ENCODE measurements at places on chromosomes 7 and 10. TPM values are rescaled to one million over a fixed set of nuclear protein-coding genes. Genes with fewer than 3 reads are reported as not detected.
A peak's percentile ranks its signal among the peaks of the same experiment; 100 is the strongest.

Gene SFTPA1
- 11,086 TPM for total RNA-seq

DNA sequence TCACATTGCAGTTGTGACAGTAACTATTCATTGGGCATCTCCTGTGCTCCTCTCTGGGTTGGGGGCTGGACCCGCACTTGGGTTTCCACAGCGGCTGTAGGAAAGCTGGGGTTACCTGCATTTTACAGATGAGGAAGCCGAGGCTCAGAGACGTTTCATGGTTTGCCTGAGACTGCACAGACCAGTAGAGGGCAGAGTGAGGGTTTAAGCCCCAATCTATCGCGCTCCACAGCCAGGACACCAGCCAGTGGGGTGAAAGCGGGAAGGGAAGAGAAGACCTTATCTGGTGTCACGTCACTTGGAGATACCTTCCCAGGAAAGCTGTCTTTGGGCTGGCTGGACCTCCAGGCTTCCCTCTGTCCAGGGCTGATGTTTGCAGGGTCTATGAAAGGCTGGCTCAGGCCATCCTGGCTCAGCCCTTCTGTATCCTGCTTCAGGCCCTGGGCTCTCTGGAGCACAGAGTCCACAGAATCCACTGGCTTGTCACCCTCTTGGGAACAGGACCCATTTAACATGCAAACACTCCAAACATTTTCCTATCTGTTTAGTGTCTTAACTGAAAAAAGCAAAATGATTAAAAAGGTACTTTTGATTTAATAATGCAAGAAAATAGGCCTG lies 167.7 kb downstream of the EMX2 start:
- DNase-seq, result no peak

DNA sequence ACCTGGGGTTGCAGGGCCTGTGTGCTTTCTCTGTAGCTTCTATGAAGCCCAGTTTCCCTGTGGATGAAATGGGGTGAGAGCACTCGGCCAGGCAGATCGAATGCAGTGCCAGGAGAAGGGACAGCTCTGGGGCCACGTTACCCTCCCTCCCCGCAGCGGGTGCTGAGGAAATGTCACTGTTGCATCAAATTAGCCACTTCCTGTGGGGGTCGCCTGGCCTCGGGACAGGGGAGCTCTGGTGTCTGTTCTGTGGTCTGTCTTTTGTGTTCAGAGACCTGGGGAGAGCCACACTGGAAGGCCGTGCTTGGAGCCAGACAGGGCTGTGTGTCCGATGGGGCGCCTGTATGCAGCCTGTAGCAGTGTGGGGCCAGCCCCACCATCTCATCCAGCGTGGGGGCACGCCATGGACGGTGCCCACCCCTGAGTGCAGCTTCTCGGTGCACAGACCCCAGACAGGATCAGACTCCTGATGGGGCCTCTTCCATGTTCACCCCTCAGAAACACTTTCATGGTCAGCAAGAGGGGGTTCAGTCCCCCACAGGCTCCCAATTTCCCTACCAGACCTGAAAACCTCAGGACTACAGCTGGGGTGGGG lies 13.6 kb downstream of the TTYH3 start:
- DNase-seq, result no peak

DNA sequence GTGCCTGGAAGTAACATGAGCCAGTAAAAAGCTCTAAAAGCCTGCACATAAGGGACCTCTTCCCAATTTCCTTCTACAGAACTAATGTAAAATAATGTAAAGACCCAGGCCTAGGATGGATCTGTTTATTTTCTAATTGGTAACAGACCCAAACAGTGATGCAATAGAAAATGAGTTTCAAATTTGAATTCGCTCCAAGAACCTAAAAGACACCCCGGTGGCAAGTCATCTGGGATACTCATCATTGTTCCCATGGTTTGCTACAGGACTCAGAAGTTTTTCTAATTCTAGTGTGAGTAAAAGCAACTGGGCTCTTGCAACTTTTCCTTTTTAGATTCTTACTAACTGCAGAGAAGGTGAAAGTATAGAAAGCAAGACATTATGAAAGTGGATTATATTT lies 271.3 kb upstream of the CACNA2D1 start:
- no peak for DNase-seq

DNA sequence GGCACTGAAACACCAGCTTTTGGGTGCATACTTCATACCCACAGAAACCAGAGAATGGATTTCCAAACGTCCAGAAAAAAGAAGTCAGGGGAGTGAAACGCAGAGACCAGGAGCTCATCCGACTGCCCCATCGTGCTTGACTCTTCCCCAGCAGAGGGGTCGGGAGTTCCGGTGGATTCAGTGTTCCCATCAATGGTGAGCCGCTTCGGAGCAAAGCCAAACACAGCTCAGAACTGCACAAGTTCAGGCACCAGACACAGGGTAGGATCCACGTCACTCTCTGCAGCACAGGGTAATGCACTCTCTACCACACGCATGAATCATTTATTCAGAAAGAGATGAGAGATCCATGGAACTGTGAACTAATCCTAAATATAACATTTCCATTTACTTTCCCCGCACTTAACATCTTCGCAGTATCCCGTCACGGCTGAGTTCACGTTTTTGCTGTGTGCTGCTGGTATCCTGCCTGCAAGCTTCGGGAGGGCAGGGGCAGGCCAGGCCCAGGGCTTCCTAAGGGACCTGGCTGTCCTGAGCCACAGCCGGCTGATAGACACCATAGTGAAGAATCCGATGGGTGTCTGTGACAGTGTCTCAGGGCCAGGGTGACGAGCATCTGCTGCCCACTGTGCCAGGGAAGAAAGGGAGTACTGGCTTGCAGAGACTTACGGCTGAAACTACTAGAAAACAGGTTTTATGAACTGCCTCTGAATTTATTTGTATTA lies 545.3 kb downstream of the PTPRN2 start:
- DNase-seq, result peak; percentile 3

Gene XRCC2
- 3.5 TPM for total RNA-seq

DNA sequence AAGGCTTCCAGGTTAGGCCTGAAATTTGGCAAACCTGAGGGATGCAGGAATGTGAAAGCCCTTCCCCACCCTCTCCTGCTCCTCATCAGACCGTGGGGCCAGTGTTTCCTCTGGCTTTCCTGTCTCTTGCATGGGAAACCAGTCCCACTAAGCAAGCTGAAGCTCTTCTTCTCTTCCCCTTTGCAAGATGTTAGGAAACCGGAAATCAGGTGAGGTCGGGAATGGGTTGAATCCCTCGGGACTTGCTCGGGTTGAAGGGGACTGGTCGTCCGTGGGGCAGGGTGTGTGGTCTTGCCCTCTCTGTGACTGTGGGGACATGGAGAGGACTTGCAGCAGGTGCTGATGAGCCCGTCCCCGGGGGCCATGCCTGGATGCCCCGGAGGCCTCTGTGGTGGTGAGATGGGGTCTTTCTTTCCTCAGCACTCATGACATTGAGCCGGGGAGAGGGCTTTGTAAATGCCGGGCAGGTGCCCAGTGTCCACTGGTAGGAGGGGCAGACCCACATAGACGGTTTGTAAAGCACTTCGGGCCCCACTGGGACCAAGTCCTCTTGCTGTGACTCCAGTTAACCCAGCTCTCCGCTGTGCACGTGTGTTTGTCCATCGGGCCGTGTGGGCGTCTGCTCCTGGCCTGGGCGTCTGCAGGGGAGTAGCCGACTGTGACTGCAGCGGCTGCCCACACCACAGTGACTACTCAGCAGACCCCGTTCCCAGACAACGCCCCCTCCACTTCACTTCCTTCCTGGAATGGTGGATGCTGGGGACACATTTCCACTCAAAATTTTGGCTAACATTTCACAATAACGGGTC lies 373.9 kb downstream of the GLRX3 start:
- no peak for DNase-seq

- DNase-seq, result no peak
Observed at GRCh38 chr7:81839708-81840369, 70.0 kb upstream of the HGF start.

DNA sequence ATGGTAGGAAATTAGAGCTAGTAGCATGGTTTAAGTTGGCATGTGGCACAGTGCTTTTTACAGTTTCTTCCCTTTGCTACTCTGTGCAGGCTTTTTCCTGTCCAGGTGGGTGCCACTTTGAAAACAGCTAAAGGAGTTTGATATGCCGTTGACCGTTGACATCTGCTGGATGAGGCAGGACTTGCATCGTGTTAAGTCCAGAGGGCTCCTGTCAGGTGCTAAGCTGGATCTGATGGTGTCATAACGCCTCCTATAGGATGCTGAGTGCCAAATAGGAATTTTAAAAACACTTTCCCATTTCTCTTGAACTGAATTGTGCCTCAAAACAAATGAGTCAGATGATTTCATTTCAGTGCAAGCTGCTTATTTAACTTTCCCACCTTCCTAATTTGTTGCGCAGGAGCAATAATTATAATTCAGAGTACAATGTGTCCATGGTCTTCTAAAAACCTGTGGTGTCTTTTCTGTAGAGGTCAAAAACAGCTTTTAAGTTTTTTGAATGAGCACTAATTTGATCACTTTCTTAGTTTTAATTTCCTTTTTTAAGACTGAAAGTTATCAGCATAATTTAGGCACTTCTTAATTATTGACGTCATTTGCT lies 178.3 kb downstream of the CDCA7L start:
- DNase-seq, result no peak

Gene MYPN
- not detected for total RNA-seq

DNA sequence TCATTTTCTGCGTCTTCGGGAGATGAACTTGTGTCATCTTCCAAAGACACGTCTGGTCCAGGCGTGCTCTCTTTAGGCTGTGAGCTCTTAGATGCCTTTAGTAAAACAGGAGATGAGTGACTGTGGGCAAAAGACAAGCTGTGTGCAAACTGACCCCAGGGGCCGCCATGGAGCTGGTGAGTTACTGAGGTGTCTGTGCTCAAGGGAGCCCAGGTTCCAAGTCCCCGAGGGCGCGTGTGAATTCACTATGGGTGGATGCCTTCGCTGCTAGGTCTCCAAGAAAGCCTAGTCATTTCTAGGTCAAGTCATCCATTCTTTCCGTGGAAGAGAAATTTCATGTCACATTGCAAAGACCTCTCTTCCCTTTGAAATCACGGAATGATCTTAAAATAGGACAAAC lies 83.9 kb upstream of the NMT2 start:
- no peak for DNase-seq

Gene SP4
- 5.6 TPM for total RNA-seq

DNA sequence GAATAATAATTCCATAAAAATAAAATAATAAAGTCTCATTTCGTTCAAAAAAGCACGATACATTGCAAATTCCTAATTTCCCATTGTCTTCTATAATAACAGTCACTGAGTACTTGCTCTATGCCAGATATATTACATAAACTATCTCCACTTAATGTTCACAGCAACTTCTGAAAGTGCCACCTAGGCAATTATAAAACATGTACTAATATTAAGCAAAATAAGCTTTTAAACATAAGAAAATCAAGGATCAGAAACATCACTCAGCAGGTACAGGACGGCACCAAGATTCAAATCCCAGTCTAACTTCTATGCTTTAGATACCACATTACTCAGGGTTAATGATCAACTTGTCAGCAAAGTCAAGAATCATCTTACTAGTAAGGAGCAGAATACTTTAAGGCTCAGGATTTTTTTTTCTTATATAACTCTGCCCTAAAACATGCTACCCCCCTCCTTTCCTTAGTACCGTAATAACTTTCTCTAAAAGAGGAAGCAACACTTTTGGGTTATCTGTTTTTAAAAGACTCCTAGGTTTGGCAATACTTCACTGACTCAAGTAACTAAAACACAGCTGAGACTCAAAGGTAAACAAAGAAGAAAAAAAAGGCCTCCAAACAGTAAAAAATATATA lies 51.3 kb downstream of the USP6NL start:
- DNase-seq, result no peak

Gene NCOA4
- 196 TPM for total RNA-seq

DNA sequence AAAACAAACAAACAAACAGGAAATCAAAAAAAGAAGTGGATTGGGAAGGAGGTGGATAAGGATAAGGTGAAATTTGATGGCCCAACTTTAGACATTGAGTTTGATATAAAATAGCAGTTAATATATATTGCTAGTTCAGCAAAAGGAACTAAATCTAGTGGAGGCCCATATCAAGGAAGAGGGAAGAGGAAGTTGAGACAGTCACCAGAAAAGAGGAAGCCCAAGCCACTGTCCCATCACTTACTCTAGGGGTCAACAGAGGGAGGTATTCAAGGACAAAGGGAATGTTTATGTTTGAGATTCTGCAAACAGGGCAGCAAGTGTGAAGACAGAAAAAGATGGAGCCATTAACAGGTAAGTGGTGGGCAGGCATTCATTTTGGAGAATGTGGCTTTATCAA lies 3.7 kb downstream of the LAMTOR4 start:
- DNase-seq, result no peak

DNA sequence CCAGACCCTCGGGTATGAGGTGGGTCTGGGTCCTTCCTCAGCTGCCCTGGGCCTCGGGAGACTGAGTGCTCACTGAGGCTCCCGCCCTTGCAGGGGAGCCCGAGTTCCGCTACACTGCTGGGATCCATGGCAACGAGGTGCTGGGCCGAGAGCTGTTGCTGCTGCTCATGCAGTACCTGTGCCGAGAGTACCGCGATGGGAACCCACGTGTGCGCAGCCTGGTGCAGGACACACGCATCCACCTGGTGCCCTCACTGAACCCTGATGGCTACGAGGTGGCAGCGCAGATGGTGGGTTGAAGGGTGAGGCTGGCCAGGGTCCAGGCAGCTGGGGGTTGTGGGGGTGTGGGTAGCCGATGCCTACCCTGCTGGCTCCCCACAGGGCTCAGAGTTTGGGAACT lies 7.6 kb downstream of the AEBP1 start:
- no peak for DNase-seq

GRCh38 chr10:30748152-30748973 lies 118.8 kb upstream of the LYZL2 start:
- DNase-seq, result no peak

GRCh38 chr10:60377042-60377352 lies 12.7 kb downstream of the ANK3 start:
- DNase-seq, result no peak

- no peak for DNase-seq
Observed at GRCh38 chr10:43901744-43902504, 253.2 kb upstream of the ZNF32 start.

- no peak for DNase-seq
Observed at GRCh38 chr7:44891791-44892190, 6.5 kb upstream of the PURB start.

DNA sequence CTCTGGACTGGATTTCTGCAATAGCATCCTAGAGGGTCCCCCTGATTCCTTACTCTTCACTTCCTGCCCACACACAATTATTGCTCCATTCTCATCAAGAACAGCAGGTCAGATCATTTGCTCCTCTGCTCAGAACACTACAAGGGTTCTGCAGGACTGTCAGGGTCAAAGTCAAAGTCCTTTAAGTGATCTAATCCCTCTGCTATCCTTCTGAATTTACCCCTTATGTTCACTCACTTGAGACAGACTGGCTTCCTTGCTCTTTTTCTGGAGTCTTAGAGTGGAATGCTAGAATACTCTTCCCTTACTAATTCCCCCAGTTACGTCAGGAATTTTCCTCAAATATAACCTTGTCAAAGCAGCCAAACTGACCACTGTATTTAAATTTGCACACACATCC lies 7.5 kb upstream of the POT1 start:
- no peak for DNase-seq

DNA sequence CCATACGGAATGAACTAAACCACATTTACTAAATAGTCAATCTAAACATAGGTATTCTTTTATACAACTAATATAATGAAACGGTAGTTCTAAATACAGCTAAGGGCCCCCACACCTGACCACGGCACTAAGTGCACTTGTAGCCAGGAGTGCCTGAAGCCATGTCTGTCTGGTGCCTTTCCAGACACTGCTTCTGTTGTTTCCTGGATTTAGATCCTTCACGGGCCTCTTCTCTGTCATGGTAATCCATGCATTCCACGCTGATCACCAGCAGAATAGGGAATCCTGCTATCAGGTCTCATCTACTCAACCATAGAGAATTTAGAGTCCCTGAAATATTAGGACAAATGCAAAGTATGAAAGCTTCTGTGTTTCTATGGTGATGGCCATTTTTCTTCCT lies 37.8 kb downstream of the OSBPL3 start:
- no peak for DNase-seq

Data from left lung (tissue), 14 donors.